EL (cell line): ENCODE measurements at places on chromosomes 2 and 18.

- no peak for DNase-seq
Measured at GRCh38 chr2:221106241-221106640, 465.9 kb downstream of the EPHA4 start.

GRCh38 chr2:102050854-102051391, 59.2 kb downstream of the IL1R2 start:
- peak; percentile 80 for DNase-seq

- DNase-seq = no peak
Measured at GRCh38 chr2:119009110-119009509, 67.1 kb downstream of the MARCO start.

- DNase-seq = no peak
Measured at GRCh38 chr2:169504651-169505050, 4.9 kb upstream of the KLHL41 start.

GRCh38 chr2:220941683-220942082, 630.4 kb downstream of the EPHA4 start:
- DNase-seq = no peak

DNA sequence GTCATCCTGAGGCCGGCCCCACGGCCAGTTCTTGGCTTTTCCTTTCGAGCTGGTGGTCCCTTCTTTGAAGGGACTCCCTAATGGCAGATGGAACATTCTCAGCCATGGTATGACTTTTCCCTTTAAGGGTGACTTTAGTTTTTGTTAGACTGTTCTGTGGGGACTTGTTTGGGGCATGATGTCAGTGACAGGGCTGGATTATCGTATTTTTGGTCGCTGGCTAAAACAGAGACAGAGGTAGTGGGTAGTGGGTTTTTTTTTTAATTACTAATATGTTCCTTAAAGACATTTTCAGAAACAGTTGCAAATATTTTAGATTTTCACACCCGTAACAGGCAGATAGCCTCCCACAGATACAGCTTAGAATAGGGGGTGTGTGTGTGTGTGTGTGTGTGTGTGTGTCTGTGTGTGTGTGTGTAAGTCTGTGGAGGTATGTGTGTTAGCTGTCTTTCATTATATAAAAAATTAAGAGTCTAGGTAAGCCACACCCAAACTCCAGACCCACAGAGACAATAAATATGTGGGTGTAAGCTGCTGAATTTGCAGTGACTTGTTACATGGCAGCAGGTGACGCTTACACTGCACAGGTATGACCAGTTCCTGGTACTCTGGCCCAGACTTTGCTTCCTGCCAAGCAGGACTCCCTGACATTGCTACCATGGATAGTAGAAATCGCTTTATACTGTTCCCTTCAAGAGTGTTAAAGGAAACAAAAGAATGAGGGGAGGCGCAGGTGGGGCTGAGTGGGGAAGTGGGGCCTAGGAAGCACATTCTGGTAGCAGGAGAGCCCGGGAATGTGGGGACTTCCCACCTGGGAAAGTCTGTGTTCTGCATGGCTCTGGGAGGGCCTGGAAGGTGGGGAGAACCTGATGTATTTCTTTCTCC, 20.9 kb downstream of the NCK2 start:
- DNase-seq = no peak

GRCh38 chr2:77363277-77363676, 158.9 kb downstream of the LRRTM4 start:
- no peak for DNase-seq

GRCh38 chr18:51236225-51236624, 38.7 kb upstream of the MEX3C start:
- DNase-seq = peak; percentile 58

GRCh38 chr2:225740086-225740485, 340.6 kb downstream of the NYAP2 start:
- no peak for DNase-seq

- peak; percentile 79 for DNase-seq
Measured at GRCh38 chr2:201116959-201117734, 1.2 kb downstream of the CFLAR start.
